ENCODE measurements at places on chromosomes 2 and 18.

GRCh38 chr18:39350945-39351344, 1785.3 kb upstream of the CELF4 start:
- DNase-seq = no peak

DNA sequence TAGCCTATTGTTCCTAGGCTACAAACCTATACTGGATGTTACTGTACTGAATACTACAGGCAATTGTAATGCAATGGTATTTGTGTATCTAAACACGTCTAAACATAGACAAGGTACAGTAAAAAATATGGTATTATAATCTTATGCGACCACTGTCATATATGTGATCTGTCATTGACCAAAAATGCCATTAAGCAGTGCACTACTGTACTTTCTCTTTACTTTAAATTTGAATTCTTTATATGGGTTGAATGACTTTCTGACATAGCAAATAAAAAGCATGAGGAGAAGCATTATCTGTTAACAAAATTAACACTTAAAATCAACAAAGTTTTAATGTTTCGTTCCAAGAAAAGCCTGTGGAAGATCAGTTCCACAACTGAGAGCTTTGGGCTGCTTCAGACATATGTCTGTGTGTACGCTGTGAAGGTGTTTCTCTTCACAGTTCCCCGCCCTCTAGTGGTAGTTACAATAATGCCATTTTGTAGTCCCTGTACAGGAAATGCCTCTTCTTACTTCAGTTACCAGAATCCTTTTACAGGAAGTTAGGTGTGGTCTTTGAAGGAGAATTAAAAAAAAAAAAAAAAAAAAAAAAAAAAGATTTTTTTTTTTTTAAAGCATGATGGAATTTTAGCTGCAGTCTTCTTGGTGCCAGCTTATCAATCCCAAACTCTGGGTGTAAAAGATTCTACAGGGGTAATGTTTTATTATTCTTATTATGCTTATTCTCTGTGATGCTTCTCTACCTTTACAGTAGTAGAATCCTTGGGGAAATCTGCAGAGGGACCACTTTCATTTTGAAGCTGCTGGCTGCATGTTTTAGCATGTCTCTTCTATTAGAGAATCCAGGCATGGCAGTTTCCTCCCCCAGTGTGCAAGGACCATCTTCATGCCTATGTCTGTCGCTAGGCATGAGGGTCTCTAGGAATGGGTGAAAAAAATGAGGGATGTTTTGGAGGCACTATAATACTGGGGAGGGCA, 54.5 kb downstream of the SCN2A start:
- DNase-seq = peak; percentile 80

GRCh38 chr18:58505181-58505580, 123.7 kb downstream of the ALPK2 start:
- peak; percentile 23 for DNase-seq

DNA sequence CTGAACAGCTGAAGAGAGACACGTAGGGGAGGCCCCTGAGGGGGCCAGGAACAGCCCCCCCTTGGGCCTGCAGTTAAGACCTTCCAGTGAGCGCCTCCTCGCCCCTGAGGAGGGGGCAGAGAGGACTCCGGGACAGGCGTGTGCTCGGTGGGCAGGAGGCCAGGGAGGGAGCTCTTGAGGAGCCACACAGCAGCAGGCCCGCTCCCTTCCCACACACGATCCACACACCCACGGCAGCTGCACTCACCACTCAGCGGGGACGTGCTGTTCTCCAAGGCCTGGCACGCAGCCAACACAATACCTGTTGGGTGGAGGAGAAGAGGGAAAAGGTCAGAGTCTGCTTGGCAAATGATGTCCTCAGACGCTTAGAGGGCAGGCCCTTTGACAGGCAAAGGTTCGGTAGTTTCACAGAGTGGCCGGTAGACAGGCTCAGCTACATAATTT, 39.0 kb downstream of the TGFA start:
- DNase-seq = no peak

- peak; percentile 10 for DNase-seq
Measured at GRCh38 chr2:70002241-70002899, 40.9 kb upstream of the ASPRV1 start.

GRCh38 chr2:163670929-163671328, 64.9 kb downstream of the FIGN start:
- DNase-seq = no peak

DNA sequence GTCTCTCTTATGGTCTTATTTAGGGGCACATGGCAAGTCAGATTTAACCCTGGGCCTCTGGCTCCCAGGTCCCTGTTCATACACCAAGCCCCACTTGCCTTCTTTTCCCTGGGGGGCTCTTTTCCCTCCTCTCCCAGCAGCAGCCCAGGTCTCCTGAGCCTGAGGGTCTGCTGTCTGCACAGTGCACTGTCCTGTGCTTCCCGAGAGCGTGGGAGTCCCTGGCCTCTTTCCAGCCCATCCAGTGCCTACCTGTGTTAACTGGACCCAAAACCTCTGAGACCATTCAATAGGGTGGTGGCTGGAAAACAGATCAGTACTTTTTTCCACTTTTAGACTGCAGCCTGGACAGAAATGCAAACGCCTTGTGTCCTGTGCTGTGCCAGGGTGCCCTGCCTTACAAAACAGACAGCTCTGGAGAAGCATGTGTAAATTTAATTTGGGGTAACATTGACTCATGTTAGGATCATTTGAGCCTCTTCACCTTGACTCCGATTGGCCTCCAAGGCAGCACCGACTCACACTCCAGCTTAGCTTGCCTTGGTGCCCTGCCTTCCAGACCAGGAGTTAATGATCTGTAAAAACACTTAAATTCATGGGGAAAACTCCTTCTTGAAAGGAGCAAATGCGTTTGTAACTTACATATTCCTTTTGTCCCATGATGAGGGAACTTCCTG, 34.3 kb downstream of the TWIST2 start:
- DNase-seq = no peak

DNA sequence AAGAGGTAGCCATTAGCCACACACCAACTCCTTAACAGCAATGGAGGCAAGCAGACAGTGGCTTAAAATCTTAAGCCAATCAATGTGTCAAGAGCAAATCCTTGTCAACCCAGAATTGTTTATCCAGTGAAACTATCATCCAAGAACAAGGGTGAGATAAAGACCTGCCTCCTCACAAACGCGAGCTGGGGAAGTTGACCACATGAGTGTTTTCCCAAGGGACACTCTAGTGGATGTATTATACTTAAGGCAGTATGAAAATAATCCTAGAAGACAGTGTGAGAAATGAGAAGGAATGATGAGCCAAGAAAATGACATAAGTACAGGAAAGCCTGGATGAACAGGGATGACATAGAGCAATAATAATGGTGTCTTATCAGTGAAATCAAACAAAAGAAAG, 209.6 kb downstream of the TWIST2 start:
- no peak for DNase-seq

- no peak for DNase-seq
Measured at GRCh38 chr2:88810017-88810416, 118.5 kb downstream of the RPIA start.

GRCh38 chr2:239109041-239109927, 261.4 kb downstream of the TWIST2 start:
- no peak for DNase-seq

DNA sequence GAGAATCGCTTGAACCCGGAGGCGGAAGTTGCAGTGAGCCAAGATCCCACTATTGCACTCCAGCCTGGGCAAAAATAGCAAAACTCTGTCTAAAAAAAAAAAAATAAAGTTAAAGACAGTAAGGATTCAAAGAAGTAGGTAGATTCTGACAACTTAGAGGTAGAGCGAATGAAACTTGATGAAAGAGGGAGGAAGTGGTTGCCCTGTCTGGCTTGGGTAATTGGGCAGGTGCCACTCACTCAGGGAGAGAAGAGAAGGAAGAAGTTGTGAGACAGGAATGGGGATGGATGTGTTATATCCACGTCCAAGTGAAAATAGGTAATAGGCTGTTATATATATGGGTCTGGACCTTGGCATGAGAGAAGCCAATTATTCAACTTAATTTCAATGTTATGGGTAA, 26.3 kb downstream of the NDC80 start:
- DNase-seq = no peak

- no peak for DNase-seq
Measured at GRCh38 chr2:26685989-26686839, 6.3 kb upstream of the KCNK3 start.

DNA sequence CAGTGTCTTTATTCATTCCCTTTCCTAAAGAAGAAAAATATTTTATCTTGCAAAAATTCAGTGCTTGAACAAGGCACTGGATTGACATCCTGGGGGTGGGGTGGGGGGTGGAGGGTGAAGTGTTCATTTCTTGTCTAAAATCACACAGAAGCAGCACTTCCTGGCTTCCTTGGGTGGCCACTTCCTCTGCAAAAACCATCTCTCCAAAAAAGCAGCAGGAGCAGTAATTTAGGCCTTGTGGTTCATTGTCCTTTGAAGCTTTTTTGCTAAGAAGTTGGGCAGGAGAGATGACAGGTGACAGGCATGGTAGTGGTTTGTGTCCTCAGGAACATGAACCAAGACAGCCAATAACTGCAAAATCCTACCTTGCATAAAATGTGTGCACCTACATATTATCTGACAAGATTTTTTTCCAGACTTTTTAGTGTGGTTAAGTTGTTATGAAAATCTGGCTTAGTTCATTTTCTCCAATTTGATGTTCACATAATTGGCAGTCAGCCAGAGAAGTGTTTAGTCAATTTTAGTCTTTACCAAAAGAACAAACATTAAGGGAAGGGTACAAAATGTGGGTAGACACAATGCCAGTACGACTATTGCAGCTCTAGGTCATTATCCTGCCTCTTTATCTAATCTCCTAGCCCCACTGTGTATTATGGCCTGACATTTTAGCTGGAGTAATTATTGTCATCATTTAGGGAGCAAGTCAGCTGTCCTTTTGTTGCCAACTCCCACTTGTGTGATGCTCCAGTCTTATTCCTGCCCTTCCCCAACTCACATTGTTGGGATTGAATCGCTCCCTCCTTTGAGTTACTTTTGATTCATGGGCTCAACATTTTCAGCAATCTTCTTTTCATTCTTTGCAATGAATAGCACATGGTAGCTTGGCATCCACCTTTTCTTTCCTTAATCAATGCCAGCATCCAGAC, 177.2 kb downstream of the MYO3B start:
- peak; percentile 19 for DNase-seq

DNA sequence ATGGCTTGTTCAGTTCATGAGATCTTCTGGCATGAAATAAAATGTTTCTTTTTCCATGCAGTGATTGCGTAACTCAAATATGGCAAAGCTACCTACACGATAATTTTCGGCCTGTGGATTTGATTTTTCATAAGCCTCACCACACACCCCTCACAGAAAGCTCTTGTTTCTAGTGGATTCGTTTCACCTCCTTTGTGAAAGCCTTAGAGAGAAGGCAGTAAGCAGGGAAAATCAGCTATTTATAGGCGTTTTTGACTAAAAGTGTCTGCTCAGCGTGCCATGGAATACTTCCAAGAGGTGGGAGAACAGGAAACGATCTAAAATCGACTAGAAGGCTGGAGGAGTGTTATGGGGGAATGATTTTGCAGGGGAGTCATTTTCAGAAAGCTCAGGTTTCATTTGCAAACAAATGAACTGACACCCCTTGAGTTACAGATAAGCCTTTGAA, 417.9 kb downstream of the TGIF1 start:
- no peak for DNase-seq
